ENCODE measurements at places on chromosomes 3 and 15. TPM values are rescaled to one million over a fixed set of nuclear protein-coding genes. Genes with fewer than 3 reads are reported as not detected.

DNA sequence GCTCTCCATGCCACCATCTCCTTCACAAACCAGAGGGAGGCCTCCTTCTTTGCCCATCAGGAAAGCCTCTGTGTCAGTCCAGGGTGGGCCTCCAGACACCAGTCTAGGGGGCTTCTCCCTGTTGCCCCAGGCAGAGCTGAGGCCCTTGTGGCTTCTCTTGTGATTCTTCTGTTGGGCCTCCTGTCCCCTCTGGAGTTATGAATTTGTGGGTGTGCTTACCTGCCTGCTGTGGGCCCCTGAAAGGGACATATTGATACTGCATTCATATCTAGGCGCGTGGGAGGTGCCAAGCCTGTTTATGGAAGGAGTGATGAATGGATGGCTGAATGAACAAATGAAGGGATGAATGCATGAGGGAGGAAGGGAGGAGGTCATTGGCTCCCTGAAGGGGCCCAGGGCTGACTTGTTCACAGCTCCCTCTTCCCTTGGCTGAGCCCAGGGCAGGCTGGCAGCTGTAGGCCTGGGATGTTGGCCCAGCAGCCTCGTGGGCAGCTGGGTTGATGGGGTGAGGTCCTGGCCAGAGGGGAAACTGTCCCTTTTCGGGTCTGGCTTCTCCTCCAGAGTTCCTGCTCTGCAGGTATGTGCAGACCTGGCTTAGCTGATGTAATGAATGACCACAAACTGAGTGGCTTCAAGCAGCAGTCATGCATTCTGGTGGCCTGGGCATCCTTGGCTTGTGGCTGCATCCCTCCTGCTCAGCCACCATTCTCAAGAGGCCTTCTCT lies 195.4 kb downstream of the GOLGA6L6 start:
- no peak for DNase-seq

DNA sequence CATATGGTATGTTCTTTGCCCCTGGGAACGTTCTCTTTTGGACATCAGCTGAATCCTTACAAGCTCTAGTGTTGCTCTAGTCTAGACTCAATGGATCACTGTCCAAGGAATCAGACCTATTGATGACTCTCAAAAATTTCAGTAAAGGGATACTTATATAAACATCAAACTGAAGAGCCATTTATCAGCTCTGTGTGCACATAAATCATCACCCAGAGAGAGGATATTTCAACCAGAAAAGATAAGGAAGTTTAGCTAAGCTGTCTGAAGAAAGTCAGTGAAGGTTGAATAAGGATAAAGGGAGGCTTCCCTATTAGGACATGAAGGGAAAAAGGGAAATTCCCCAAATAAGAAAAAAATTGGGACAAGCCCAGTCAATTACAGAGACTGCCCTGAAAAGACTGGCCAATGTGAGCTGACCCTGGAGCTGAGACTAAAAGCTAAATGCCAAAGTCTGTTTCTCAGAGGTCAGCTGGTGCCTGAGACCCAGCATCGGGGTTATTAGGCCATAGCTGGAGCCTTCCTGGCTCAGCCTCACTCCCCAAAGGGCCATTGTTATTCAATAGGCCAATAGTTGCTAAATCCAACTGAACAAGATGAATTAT lies 424.1 kb upstream of the THBS1 start:
- DNase-seq: no peak

DNA sequence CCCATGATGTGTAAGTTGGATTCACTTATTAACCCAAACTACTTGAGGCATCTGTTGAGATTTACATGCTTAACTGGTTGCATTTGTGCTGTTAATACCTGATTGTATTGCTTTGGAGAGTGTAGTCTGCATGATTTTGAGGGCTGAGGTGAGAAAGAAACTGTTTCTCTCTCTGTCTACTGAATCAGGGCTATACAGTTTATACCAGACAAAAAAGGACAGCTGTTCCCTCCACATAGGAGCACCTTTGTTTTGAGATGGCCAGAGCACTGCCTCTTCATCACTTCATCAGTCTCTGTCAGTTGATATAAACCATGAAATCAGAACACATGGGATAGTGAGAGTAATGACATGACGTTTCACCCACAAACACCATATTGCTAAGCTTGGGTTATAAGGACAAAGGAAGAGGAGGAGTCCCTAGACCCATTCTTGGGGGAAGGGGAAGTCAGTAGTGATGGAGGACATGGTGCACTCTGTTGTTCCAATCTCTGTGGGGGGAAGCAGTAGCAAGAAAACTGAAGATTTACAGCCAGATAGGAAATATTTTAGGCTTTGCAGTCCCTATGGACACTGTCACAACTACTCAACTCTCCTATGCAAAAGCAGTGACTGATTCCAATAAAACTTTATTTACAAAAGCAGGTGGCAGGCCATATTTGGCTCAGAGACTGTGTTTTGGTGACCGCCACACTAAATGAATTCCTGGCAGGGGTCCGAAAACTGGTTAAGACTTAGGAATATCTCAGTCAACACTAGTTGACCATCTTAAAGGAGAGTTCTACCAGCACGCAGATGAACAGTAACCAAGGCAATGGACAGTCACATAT lies 123.9 kb upstream of the NR2E3 start:
- DNase-seq: no peak

Gene BOC
- total RNA-seq: not detected

Gene PAK6
- 0.91 TPM for total RNA-seq

Data from activated naive CD8-positive, alpha-beta T cell treated with anti-CD3 and anti-CD28 coated beads, Interleukin-2, amount 10 ng/mL, durations not matched to agents 7 days and 5 days (primary cell).